Pericardium fibroblast (primary cell): ENCODE measurements at places on chromosomes 16 and 17. TPM values are rescaled to one million over a fixed set of nuclear protein-coding genes. Genes with fewer than 3 reads are reported as not detected.

The CDK3 gene
- 0.77 and 2.7 TPM in 2 replicates for total RNA-seq

The OR4D2 gene
- not detected in 2 replicates for total RNA-seq

The HS3ST6 gene
- total RNA-seq: 0.12 and 0.34 TPM in 2 replicates

The HELZ gene
- 22.4 and 38.2 TPM in 2 replicates for total RNA-seq

The SCNN1B gene
- total RNA-seq: not detected in 2 replicates

The NEUROD2 gene
- not detected in 2 replicates for total RNA-seq

The SYCE1L gene
- total RNA-seq: 8.2 TPM in 1 of 2 replicates, not detected in the other

The RHBDL1 gene
- total RNA-seq: 0.58 and 4.4 TPM in 2 replicates

The CEP295NL gene
- 0.09 and 0.23 TPM in 2 replicates for total RNA-seq

The RMI2 gene
- total RNA-seq: 1.9 and 2.8 TPM in 2 replicates

The CHTF18 gene
- total RNA-seq: 1.6 and 7.8 TPM in 2 replicates

The MEIOC gene
- not detected in 2 replicates for total RNA-seq

The SLFN14 gene
- total RNA-seq: not detected in 2 replicates

The SPN gene
- not detected in 2 replicates for total RNA-seq
